ENCODE measurements at places on chromosomes 2 and 18. TPM values are rescaled to one million over a fixed set of nuclear protein-coding genes. Genes with fewer than 3 reads are reported as not detected.

- no peaks in the 10 kb centered on the region for H3K36me3 ChIP-seq
- no peak for DNase-seq
- H3K4me3 ChIP-seq: no peak overlapping the region
- H3K27ac ChIP-seq: no peak overlapping the region
- H3K27me3 ChIP-seq: peaks cover 2% of the 10 kb centered on the region
These were observed 98.3 kb downstream of the DTNA start for GRCh38 chr18:34808389-34808788.

GRCh38 chr2:217672472-217672871 lies 330.3 kb downstream of the TNS1 start:
- H3K4me3 ChIP-seq: no peak overlapping the region
- no peaks in the 10 kb centered on the region for H3K36me3 ChIP-seq
- H3K4me1 ChIP-seq: no peaks in the 10 kb centered on the region
- no peak for DNase-seq
- no peak overlapping the region for H3K27ac ChIP-seq
- H3K27me3 ChIP-seq: no peaks in the 10 kb centered on the region

DNA sequence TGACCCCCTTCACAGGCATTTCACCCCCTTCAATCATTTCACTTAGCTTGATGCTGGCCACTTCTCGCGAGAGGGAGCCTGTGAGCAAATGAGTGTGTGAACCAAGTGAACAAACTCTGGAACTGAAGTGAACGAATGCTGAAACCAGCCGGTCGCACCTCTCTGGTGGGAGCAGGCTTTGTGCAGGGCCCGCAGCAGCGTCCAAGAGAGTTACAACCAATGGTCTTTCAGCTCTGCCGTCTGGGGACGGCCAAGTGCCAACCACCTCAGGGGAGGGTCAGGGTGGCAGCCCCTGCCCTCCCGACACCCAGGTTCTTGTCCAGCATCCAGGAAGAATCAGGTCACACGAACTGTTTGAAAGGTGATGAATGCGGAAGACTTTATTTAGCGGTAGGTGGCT lies 764.0 kb downstream of the SUCLG1 start:
- H3K4me3 ChIP-seq: no peak overlapping the region

Gene TRIM54
- total RNA-seq: 0.23 TPM

GRCh38 chr2:53969285-53969967 lies 1.4 kb downstream of the PSME4 start:
- DNase-seq: peak; percentile 23
- H3K27me3 ChIP-seq: no peaks in the 10 kb centered on the region
- peaks cover 49% of the 10 kb centered on the region for H3K4me1 ChIP-seq
- H3K27ac ChIP-seq: peak overlapping the region; percentile 81
- peak overlapping the region; percentile 91 for H3K4me3 ChIP-seq

GRCh38 chr18:59264651-59265245 lies 8.5 kb downstream of the RAX start:
- H3K4me1 ChIP-seq: peaks cover 16% of the 10 kb centered on the region
- H3K27ac ChIP-seq: no peak overlapping the region
- no peaks in the 10 kb centered on the region for H3K36me3 ChIP-seq
- H3K4me3 ChIP-seq: peak overlapping the region; percentile 48

GRCh38 chr2:172510088-172510487 lies 45.8 kb upstream of the PDK1 start:
- no peaks in the 10 kb centered on the region for H3K27me3 ChIP-seq
- peak overlapping the region; percentile 50 for H3K27ac ChIP-seq
- H3K36me3 ChIP-seq: peaks cover 70% of the 10 kb centered on the region
- no peak overlapping the region for H3K4me3 ChIP-seq

DNA sequence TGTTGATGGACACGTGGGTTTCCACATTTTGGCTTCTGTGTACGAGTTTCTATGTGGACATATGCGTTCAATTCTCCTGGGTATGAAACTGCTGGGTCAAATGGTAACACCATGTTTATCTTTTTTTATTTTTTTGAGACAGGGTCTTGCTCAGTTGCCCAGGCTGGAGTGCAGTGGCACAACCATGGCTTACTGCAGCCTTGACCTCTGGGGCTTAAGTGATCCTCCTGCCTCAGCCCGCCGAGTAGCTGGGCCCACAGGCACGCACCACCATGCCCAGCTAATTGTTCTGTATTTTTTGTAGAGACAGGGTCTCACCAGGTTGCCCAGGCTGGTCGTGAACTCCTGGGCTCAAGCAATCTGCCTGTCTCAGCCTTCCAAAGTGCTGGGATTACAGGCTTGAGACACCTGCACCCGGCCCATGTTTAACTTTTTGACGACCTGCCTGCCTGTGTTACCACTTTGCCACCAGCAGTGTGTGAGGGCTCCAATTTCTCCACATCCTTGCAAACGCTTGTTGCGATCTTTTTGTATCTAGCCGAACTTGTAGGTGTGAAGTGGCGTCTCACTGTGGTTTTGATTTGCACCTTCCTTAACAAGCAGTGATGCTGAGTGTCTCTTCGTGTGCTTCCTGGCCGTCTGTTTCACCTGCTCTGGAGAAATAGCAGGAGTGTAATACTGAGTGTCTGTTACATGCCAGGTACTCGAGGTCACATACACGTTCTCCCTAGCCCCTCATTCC lies 6.9 kb downstream of the HSBP1L1 start:
- no peak overlapping the region for H3K27ac ChIP-seq
- peaks cover 47% of the 10 kb centered on the region for H3K36me3 ChIP-seq
- DNase-seq: no peak
- H3K4me3 ChIP-seq: no peak overlapping the region
- no peaks in the 10 kb centered on the region for H3K4me1 ChIP-seq
- H3K27me3 ChIP-seq: no peaks in the 10 kb centered on the region

Gene RNU2-63P
- total RNA-seq: 6.0 TPM

Gene SCN7A
- total RNA-seq: not detected

DNA sequence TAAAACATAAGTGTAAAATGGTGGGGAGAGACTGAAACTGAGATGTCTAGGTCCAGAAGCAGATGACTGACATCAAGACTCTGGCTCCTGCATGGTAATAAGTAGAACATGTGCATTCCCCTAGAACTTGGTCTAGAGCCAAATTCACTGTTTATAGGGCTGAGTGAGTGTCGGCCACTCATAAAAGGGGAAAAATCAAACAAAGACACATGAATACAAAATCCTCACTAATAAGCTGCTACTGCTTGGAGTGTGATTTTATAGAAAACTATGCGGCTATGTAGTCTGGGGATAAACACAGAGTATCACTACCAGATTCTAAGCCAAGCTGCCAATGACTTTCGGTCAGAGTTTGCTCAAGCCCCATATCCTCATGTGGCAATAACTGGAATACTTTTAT lies 1080.8 kb upstream of the DDX18 start:
- H3K27me3 ChIP-seq: no peaks in the 10 kb centered on the region
- H3K4me1 ChIP-seq: no peaks in the 10 kb centered on the region
- no peak overlapping the region for H3K27ac ChIP-seq
- no peak for DNase-seq
- H3K4me3 ChIP-seq: no peak overlapping the region
